ENCODE measurements at places on chromosomes 16 and 17. TPM values are rescaled to one million over a fixed set of nuclear protein-coding genes. Genes with fewer than 3 reads are reported as not detected.

The GPR179 gene
- polyA plus RNA-seq = 0.61 TPM

GRCh38 chr17:27378482-27379175 is 77.6 kb upstream of the KSR1 start:
- no peak for DNase-seq

GRCh38 chr16:56912746-56913708 is 18.9 kb upstream of the HERPUD1 start:
- DNase-seq = no peak

GRCh38 chr16:52964290-52964689 is 88.4 kb downstream of the CHD9NB start:
- no peak for DNase-seq

The NXN gene
- polyA plus RNA-seq = 23.0 TPM

DNA sequence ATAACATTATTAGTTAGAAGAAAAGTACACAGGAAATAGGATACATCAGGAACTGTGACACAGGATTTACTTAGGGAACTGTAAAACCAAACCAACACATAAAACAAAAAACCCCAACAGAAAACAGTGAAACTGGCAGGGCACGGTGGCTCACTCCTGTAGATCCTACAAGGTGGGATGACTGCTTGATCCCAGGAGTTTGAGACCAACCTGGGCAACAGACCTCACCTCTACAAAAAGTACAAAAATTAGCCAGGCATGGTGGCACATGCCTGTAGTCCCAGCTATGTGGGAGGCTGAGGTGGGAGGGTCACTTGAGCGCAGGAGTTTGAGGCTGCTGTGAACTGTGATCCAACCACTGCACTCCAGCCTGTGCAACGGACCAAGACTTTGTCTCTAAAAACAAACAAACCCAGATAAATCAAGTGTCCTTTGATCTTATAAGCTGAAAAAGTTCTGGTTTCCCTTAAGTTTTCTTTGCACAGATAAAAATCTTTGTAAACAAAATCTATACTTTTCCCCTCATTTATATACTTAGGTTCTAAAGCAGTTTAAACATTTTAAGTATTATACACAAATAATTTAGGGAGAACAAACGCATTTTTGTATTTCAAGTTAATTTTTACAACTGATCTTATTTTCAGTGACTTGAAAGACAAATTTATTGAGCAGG is 111.5 kb upstream of the TOB1 start:
- DNase-seq = no peak

The EFNB3 gene
- polyA plus RNA-seq = 3.5 TPM

Measured in testis (tissue), 5 donors.